Neural crest cell (in vitro differentiated cells): ENCODE measurements at places on chromosomes 1 and 21. TPM values are rescaled to one million over a fixed set of nuclear protein-coding genes. Genes with fewer than 3 reads are reported as not detected.

The LAPTM5 gene
- total RNA-seq: 1.0 and 1.5 TPM in 2 replicates

The ADAMTSL4 gene
- total RNA-seq: 0.32 and 0.44 TPM in 2 replicates

The FCRL6 gene
- total RNA-seq: not detected in 2 replicates

The BEST4 gene
- 0.14 and 0.23 TPM in 2 replicates for total RNA-seq

The PRKAA2 gene
- total RNA-seq: 4.8 and 4.9 TPM in 2 replicates

The SYT6 gene
- 3.1 and 3.5 TPM in 2 replicates for total RNA-seq

The LAD1 gene
- total RNA-seq: not detected in 2 replicates

The RUNX1 gene
- total RNA-seq: 0.63 and 0.64 TPM in 2 replicates

The HES3 gene
- 23.6 and 25.2 TPM in 2 replicates for total RNA-seq

The WNT3A gene
- total RNA-seq: not detected in 2 replicates

The TESK2 gene
- 1.8 and 1.9 TPM in 2 replicates for total RNA-seq

The AMPD1 gene
- not detected in 2 replicates for total RNA-seq

DNA sequence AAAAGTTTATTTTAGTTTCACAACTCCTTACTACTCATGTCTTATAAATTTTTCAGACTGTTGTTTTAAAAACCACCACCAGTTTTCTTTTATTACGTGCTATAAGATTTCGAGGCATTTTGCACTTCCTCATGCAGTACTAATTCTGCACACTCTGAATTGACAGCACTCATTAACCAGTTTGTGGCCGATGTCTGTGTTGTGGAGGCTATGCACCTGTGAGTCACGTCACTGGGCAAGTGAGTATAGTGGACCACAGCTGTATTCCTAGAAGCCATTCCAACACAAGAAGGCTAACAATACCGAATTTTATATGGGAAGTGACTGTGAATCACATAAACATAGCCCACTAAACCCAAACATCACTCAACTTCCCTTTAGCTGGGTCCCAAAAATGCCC lies 21.0 kb upstream of the SPATA6 start:
- no peak for DNase-seq

- DNase-seq: no peak
Observed at GRCh38 chr1:5140136-5140535, 485.7 kb downstream of the AJAP1 start.

GRCh38 chr1:240719953-240720700 lies 108.2 kb upstream of the GREM2 start:
- no peak for DNase-seq

GRCh38 chr21:36709868-36710728 lies 11.2 kb downstream of the SIM2 start:
- DNase-seq: no peak

GRCh38 chr1:51073456-51073855 lies 28.6 kb upstream of the C1orf185 start:
- DNase-seq: no peak

DNA sequence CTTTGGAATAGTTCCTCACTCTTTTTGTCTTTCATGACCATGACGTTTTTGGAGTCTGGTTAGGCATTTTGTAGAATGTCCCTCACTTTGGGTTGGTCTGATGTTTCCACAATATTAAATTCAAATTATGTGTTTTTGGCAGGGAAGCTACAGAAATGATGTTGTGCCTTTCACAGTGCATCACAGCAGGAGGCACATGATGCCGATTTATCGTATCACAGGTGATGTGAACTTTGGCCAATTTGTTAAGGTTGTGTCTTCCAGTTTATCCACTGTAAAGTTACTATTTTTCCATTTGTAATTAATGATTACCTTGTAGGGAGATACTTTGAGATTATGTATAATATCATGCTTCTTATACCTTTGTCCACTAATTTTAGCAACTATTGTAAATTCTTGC lies 114.3 kb downstream of the FGGY start:
- DNase-seq: no peak

- DNase-seq: no peak
Observed at GRCh38 chr1:30695439-30695841, 27.9 kb downstream of the MATN1 start.

- no peak for DNase-seq
Observed at GRCh38 chr1:42962641-42963377, 4.1 kb upstream of the SLC2A1 start.

DNA sequence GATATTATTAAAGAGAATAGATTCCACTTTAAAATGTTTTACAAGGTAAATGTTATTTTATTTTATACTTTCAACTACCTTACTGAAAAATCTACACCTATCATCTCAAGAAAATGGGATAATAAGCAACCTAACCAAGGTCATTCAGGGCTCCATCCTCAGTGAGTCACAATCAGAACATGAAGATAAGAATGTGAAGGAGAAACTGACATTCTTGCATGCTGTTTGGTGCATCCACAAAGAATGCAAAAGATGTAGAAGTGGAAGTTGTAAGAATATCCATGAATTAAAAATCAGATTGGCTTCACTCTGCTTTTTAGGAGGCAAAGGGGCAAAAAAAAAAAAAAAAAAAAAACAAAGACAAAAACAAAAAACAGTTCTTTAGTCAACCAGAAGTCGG lies 6.5 kb downstream of the WARS2 start:
- no peak for DNase-seq

DNA sequence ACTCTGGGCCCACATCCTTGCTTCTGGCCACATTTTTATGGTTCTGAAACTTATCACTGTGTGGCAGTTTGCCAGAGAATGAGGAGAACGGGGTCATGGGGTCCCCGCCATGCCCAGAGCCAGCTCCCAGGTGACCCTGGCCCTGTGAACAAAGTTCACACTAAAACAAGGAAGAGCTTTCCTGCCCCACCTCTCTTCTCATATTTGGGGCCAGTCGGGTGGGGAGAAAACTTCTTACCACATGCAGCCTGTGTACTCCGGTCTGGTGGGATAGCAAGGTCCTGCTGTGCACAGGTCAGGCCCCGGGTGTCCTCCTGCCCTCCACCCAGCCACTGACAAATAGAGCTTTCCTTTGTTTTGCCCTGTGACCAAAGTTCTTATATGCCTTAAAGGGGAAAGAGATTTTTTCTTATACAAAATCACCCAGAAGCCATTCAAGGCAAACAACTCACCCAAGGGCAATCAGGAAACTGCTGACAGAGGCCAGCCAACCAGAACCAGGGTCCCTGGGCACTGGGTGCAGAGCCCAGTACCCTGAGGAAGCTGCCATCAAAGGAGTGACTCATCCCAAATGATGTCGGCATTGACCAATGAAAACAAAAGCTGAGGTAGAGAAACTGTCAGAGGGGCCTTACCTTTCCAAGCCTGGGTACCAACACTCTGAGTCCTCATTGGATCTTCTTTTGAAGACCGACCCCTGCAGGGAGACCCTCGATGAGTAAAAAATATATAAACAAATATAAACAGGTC lies 53.6 kb downstream of the OLIG1 start:
- no peak for DNase-seq

DNA sequence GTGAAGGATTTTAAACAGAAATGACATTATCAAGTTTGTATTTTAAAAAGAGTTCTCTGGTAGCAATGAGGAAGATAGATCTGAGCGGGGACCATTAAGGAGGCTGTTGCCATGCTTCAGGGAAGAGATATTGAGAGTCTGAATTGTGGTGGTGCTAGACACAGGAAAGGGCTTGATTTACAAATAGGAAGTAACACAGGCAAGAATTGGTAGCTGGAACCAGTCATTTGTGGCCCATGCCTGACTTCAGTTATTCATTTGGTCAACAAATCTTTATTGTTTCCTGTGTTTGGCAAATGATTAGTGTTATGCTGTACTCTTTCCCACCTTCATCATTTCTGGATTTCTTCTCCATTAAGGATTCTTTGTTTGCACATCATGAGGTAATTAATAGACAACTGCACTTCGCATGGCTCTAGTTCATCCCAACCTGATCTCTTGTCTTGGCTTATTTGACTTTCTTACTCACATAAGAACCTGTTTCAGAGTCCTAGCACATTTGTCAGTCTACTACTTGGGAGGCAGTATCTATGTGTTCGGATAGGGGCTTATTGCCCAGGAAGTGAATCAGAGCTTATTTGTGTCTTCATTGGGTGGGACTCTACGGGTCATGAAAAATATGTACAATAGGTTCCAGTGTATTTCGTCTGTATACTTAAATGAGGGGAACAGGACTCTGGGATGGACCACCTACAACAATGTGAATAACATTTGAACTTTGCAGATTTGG lies 32.3 kb downstream of the EEIG2 start:
- DNase-seq: no peak

DNA sequence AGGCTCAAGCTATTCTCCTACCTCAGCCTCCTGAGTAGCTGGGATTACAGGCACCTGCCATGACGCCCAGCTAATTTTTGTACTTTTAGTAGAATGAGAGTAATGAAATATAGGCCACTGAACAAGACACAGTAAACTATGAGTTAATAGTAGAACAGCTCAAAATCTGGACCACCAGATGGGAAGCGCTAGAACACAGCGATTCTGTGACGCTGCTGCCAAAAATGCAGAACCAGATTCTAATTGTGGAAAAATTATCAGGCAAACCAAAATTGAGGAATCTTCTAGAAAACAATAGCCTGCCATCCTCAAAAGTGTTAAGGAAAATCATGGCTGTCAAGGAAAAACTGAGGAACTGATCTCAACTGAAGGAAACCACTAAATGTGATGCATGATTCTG lies 111.4 kb upstream of the TIAM1 start:
- no peak for DNase-seq
